CD4-positive, alpha-beta T cell treated with Interleukin-2 at 100 ng/mL for 4 hours (primary cell): ENCODE measurements at places on chromosomes 5 and 9.

- no peak for DNase-seq
Measured at GRCh38 chr9:92165484-92165883, 50.3 kb upstream of the SPTLC1 start.

- no peak for DNase-seq
Measured at GRCh38 chr5:166024970-166025369, 2266.5 kb upstream of the WWC1 start.

DNA sequence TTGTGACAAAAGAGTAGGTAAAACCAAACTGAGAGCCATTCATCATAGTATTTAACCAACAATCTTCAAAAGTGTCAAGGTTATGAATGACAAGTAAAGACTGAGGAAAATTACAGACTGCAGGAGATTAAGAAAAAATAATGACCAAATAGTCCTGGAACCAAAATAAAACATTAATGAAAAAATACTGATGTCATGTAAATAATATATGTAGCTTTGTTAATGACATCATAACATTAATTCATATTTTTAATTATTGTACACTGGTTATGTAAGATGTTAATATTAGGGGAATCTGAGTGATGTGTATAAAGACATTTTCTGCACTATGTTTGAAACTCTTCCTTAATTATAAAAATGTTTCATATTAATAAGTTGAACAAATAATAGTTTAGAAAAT, 436.7 kb downstream of the CYLC2 start:
- DNase-seq = no peak

- DNase-seq = no peak
Measured at GRCh38 chr9:109026306-109026705, 13.0 kb upstream of the CTNNAL1 start.

GRCh38 chr9:35311891-35312639, 150.3 kb downstream of the UNC13B start:
- no peak for DNase-seq

DNA sequence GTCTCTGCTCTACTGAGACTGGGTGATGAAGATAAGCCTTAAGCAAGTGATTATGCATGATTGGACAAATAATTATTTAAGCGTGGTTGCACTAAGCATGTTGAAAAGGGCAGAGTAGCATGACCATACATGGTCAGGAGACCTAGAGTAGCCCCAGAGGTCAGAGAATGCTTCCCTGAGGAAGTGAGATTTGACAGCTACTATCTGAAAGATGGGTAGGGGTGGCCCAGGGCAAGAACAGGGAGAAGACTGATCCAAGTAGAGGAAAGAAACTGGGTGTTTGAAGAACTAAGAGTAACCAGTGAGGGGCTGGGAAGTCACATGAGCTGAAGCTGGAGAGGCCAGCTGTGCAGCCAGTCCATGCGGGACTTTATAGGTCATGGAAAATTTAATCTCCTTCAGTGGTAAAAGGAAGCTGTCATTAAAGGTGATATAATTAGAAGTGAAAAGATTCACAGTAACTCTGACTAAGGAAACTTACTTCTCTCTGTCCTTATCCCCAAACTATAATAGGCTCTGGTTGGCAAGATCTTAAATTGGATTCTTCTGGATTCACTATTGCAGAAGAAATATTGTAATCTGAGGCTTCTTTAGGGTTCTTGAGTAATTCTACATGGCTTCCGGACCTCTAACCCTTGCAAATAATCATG, 35.2 kb downstream of the YIPF5 start:
- no peak for DNase-seq

- DNase-seq = no peak
Measured at GRCh38 chr5:59583151-59583809, 310.2 kb downstream of the PDE4D start.

DNA sequence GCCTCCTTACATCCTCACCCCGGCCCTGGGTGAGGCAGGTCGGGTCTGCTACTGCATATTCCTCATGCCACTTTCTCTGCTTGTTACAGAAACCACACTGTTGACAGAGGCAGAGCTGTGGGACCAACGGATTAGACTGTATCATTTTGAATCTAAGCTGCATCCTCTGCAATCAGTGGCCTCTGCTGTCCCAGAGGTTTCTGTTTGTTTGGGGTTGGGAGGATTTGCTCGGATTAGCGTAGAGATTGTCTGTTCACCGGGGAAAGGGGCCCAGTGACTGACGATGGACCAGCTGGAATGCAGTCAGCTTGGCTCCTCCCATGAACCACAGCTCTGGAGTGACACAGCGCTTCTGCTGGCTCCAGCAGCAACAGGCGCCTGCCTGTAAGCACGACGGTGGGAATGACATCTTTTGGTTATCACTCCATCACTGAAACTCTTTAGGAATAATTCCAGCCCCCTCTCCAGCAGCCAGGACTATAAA, 37.3 kb upstream of the ADRA1B start:
- DNase-seq = no peak

DNA sequence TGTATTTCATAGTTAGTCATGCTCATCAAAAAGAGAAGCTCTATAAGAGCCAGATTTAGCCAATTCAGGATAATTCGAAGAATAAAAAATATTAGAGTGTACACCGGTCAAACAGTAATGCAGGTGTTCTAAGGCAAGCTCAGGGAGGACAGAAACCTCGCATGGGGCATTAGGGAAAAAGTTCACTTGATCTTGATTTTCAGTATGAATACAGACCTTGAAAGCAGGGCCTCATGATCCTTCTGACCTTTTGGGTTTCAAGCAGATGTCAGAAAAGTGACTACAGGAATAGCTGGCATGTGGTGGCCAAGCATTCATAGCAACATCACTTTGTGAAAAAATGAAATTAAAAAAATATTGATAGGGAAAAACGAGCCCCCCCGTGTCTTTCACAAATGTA, 394.9 kb downstream of the KIF4B start:
- DNase-seq = no peak

GRCh38 chr9:2709645-2710101, 7.6 kb upstream of the KCNV2 start:
- DNase-seq = no peak
